Stimulated activated CD8-positive, alpha-beta memory T cell treated with anti-CD3 and anti-CD28 coated beads, Interleukin-15, amount 100 ng/mL, for 24 hours (primary cell): ENCODE measurements at places on chromosomes 4 and X.

DNA sequence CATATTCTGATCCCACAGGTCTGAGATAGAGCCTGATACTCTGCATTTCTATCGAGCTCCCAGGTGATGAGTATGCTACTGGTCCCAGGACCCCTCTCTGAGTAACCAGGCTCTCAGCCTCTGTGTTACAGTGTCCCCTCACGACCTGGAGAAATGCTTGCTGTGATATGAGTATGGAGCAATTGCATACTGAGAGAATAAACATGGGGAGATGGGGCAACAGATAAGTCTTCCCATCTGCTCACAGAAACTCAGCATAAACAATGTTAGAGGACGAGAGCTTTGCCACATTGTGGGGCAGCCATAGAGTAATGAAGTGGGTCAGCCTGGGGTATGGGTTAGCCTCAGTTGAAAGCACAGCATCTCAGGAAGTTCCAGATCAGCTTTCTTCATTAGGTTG lies 82.6 kb upstream of the HS3ST1 start:
- no peak for DNase-seq

DNA sequence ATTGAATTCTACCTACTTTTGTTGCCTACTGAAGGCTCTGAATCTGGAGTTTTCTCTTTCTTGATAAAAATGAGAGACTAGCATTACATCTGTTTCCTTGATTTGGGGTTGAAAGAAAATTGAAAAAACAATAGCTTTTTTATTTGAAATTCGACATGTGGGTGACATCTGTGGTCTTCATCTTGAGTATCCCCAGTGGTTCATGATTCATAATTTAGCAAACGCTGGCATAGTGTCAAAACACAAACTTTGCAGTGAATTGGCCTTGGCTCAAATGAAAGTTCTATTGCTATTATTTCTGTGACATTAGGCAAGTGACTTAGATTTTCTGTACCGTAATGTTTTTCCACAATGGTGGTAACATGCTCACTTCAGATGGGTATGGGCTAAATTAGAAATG lies 747.6 kb downstream of the PCDH7 start:
- no peak for DNase-seq

DNA sequence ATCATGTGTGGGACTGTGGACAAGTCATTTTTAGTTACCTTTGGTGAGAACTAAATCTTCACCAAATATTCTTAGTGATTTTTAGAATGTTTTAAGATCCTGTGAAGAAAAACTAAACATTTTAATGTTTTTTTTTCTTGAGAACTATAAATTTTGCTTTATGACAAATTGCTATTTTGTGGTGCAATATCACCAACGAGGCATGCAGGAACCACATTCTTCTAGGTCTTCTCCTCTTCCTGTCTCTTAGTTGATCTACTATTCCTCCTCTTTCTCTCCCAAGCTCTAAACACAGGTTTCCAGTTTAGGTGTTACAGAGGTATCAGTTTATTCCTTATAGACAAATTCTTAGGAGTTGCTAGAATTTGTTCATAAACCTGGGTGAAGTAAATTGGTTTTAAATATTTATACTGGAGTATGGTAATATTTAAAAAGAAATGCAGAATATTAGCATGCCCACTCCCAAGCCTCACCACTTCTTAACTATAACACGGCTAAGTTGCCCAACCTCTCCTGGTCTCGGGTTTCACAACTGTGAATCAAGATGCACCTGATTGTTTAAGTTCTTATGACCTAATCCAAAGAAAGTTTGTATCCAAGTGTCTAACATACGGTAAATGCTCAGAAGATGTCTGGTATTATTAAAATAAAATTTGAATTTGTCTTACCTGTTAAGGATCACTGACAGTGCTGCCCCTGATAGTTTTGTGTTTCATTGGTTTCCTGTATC lies 56.5 kb upstream of the CLNK start:
- no peak for DNase-seq

- no peak for DNase-seq
Measured at GRCh38 chr4:188196134-188196735, 57.0 kb downstream of the TRIML1 start.

DNA sequence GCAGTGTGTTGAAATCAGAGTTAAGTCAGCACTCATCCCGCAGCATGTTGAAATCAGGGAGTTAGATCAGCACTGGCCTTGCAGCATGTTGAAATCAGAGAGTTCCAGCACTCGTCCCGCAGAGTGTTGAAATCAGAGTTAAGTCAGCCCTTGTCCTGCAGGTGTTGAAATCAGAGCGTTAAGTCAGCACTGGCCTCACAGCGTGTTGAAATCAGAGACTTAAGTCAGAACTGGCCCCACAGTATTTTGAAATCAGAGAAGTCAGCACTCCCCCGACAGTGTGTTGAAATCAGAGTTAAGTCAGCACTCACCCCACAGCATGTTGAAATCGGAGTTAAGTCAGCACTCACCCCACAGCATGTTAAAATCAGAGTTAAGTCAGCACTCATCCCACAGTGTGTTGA lies 10.9 kb upstream of the UVSSA start:
- no peak for DNase-seq

GRCh38 chr4:7910263-7910896 lies 29.3 kb downstream of the AFAP1 start:
- no peak for DNase-seq

DNA sequence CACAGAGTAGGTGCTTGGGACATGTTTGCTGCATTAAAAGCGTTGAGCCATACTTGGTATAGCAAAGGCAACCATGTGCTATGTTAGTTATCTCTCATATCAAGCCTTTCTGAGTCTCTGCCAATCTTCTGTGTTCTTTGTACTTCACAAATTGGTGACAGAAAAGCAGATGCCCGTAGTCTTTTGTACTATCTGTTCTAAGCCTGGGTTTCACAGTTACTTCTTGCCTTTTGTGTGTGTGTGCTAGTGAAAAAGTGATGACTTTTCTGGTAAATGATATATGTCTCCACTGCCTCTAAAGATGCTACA lies 16.1 kb upstream of the KLHL2 start:
- no peak for DNase-seq

GRCh38 chrX:13009844-13010243 lies 34.6 kb downstream of the FAM9C start:
- DNase-seq = no peak

- no peak for DNase-seq
Measured at GRCh38 chrX:9698576-9698975, 67.1 kb downstream of the GPR143 start.

DNA sequence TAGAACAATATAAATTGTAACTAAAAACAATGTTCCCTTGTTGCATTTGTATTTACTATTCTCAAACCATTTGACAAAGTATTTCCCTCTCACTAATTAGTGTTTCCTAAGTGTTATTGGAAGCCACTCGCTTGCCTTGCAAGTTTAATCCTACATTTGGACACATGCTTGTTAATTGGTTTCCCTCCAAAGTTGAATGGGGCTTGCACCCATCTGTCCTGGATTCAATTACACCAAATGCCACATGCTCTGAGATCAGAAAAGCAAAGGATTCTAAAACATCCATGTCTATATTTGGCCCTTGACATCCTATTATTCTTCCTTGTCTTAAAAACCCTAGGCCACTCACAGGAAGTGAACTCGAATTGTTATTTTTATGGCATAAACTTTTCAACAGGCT lies 146.6 kb downstream of the AMELX start:
- DNase-seq = no peak

DNA sequence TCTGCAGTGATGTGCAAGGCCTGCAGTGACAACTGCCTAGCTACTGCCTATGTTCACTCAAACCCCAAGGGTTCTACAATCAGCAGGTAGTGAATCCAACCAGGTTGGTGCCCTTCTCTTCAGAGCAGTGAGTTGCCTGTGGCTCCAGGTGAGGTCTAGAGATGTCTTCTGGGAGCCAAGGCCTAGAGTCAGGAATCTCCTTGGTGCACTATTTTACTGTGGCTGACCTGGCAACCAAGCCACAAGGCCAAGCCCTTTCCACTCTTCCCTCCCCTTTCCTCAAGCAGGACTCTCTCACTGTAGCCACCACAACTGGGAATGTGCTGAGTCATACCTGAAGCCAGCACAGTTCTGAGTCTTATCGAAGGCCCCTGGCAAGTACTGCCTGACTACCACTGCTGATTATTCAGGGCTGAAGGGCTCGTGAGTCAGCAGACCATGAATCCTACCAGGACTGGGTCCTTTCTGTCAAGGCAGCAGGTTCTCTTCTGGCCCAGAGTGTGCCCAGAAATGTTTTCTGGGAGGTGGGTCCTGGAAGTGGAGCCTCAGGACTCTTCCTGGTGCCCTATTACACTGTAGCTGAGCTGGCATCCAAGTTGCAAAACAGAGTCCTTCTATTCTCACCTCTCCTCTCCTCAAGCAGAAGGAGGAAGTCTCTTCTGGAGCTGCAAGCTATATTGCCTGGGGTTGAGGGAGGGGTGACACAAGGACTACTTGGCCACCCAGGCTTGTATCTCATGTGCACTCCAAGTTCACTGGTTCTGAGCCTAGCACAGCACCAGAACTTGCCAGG lies 111.6 kb downstream of the BTC start:
- no peak for DNase-seq

DNA sequence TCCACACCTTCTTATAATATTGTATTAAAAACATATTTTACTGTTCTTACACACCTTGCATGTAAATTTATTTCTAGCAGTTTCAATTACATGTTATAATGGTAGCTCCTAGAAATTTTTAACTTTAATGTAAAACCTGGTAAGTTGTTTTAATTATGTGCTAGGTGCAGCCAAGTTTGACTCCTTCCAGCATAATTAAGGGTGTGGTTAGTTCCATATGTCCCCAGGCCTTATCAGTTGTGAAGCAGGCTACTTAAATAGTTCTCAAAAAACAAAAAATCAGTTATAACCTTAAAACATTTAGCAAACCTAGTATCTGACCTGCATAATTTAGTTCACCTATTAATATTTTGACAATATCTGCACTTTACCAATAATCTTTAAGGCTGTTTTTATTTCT lies 26.9 kb upstream of the PASD1 start:
- no peak for DNase-seq

DNA sequence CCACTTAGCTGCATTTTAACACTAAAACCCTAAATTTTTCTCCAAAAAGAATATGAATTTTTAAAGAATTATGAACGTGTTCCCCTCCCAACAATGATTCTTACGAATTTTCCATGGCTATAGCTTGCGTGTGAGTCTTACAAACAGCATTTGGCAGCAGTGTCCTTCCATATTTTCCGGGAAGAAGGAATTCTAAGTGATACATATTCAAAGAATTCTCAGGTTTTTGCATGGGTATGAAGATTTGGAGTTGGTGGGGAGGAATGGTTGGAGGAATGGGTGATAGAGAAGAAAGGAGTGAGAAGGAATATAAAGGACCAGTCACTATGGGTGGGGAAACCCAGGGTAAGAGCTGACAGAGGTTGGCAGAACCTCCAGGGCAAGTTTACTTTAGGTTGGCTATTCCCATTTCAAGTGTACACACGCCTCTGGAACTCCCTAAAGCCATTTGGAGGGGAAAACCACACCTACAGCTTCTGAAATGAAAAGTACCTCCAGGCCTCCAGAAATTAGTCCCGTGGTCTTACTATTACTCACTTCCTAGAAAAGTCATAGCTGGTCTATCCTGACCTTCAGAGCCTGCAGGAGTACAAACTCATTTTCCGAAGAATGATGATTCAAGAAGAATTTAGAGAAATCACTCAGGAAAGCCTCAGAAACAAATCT lies 420.8 kb upstream of the DIPK2B start:
- no peak for DNase-seq

DNA sequence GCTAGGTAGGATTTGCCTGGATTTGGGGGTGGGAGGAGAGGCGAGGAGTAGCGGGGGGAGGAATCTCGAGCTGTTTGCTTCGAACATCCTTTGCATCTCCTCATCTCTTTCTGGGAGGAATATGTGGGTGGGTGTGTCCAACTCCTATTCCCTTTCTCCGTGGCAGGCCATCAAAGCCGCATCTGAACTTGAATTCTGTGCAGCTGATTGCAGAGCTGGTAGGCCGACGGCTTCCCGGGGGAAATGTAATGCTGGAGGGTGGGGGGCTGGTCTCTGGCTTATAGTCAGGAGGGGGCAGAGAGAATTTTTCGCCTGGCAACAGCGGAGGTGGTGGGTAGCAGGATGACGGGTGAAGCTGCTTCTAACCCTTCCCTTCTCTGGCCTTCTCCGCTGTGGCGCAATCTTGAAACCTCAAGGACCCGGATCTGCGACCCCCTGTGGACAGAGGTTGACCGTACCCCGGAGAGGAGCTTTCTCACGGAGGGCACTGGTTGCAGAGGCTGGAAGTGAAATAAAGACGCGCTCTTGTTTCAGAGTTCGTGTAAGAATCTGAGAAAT lies 628 bp downstream of the ZCCHC12 start:
- DNase-seq = no peak

- no peak for DNase-seq
Measured at GRCh38 chrX:9948406-9948805, 18.8 kb upstream of the CLDN34 start.

- DNase-seq = no peak
Measured at GRCh38 chr4:183532821-183533220, 28.0 kb downstream of the ING2 start.

GRCh38 chr4:139813881-139814280 lies 148.3 kb downstream of the MGST2 start:
- DNase-seq = no peak

GRCh38 chr4:76078033-76078613 lies 3.6 kb downstream of the ART3 start:
- DNase-seq = no peak

DNA sequence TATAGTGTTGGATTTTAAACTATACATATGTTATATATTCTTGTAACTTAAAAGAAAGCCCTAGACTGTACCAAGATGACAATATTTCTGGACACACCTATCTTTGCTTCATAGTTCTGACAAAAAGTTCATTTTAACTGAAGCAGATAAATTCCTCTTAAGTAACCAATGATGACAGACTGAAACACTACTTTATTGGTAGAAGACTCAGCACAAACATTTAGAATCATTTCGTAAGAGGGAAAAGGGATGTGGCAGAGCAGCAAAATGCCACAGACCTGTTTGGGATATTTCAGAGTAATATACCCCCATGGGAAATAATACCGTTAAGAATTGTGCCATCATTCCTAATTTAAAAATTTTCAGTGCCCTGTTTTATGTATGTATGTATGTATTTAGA lies 56.2 kb downstream of the APOO start:
- no peak for DNase-seq

GRCh38 chr4:182885022-182885737 lies 32.0 kb downstream of the DCTD start:
- no peak for DNase-seq

- no peak for DNase-seq
Measured at GRCh38 chr4:147599769-147600168, 17.4 kb upstream of the TMEM184C start.

GRCh38 chrX:65841263-65841662 lies 173.8 kb downstream of the MSN start:
- no peak for DNase-seq

GRCh38 chrX:46838974-46839480 lies 2.2 kb downstream of the RP2 start:
- no peak for DNase-seq

- no peak for DNase-seq
Measured at GRCh38 chr4:57691370-57691769, 581.2 kb upstream of the IGFBP7 start.

GRCh38 chr4:82864336-82864979 lies 26.5 kb downstream of the SEC31A start:
- DNase-seq = no peak
